ENCODE measurements at places on chromosomes 13 and 19.

DNA sequence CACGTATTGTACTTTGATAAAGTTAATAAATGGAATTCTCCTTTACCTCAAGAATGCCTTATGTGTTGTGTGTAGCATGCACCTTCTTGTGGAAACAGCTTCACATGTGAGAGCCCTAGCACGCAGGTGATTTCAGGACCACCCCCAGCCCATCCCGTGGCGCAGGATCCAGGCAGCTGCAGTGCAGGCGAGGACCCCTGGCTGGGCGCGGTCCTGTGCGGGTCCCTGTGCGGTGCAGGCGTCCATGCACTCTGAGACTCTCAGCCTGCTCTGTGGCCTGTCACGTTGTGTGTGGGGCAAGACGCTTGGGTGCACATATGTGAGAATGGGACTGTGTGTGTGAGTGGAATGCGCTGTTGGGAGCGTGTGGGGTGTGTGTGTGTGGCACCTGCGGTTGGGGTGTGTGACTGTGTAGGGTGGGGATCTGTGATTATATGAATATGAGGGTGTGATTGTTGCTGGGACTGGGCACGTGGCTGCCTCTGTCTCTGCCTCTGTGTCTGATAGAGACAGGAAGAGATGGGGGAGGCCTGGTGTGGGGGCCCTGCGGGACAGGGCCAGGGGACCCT, 30.8 kb downstream of the WTIP start:
- DNase-seq, result no peak

- DNase-seq, result peak; percentile 14
Measured at GRCh38 chr19:18049385-18049784, 37.3 kb downstream of the IL12RB1 start.

DNA sequence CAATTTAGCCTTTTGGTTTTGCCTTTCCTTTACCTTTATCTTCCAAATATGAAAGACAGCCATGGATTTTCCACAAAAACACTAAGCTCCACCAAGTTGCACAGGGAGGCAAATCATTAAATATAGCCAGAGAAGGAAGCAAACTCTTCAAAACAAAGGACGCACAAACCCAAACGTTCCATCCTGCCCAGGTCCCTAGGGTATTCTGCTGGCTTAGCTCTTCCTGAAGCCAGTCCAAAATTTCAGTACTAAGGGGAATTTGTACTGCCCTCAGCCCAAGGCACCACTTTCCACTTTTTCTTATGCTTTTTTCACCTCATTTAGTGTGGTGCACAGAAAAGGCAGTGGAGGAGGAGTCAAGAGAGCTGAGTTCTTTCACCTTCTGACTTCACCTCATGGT, 169.9 kb downstream of the FLT1 start:
- no peak for DNase-seq

DNA sequence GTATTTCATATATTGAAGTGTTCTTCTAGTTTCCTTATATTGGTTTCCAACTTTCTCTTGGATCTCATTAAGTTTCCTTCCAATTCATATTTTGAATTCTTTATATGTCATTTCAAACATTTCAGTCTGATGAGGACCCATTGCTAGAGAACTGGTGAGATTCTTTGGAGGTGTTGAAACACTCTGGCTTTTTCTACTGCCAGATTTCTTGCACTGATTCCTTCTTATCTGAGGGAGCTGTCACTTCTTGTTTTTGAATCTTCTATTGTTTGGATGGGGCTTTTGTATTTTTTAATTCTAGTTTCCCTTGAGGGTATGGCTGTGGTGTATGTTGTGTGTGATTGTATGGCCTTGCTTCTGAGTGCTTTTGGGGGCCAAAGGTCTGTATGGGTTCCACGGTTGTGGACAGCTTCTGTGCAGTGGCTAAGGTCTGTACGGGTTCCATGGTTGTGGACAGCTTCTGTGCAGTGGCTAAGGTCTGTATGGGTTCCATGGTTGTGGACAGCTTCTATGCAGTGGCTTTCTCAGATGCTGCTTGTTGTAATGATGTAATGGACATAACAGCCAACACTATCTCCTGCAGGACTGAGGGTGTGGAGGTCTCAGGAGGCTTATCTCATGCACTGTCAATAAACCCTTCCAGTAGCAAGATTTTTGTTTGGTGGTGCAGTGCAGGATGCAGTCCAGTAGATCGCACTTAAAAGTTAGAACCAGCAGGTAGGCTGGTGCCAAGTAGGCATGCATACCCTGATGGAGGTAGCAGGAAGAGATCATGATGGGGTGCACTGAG, 36.8 kb downstream of the ACSBG2 start:
- no peak for DNase-seq
